ENCODE measurements at places on chromosomes 12 and 14.

DNA sequence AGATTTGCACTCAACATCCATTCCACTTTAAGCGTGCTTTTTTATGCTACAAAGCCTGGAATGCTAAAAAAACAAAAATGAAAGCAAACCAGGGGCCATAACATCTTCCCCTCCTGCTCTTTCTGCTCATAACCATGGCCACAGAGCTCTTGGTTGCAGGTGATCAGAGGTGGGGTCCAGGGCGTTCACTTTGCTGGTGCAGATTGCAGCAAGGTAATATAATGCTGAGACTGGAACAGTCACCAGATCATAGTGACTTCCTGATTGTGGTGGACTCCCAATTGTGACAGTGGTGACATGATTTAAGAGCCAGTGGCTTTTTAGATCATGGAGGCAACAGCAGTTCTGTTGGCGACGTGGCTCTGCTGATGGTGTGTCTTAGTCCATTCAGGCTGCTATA lies 115.0 kb upstream of the CPM start:
- DNase-seq: no peak

DNA sequence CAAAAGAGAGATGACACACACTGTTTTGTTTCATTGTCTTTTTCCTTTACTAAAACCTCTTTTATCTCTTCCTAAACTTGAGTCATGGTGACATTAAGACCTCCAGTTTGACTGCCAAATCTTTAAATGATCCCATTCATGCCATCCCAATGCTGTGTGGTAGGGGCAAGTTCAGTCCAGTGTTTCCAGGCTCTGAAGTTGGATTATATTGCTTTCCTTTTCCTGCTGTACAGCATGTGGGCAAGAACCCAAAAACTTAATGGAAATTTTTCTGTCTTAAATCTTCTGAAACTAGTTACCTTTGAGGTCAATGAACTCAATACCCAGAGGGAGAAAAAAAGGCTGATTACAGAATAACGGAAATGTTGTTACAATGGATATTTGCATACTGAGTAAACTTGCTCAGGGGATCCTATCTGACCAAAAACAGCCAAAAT lies 187.1 kb upstream of the FAR2 start:
- DNase-seq: peak; percentile 91

DNA sequence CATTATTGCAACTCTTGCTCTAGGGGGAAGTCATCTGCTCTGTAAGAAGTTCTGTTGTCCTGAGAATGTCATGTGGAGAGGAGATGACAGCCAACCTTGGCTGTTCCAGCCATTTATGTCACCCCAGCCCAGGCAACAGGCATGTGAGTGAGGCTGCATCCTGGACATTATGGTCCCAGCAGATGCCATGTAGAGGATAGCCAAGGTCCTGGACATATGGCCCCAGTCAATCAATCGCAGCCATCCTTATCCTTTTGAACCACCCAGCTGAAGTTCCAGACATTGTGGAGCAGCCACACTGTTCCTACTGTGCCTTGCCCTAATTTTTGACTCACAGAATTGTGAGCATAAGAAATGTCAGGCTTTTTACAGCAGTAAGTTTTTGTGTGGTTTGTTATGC lies 84.9 kb downstream of the AVPR1A start:
- no peak for DNase-seq

- DNase-seq: no peak
Observed at GRCh38 chr12:120735181-120735580, 9.6 kb downstream of the ACADS start.

DNA sequence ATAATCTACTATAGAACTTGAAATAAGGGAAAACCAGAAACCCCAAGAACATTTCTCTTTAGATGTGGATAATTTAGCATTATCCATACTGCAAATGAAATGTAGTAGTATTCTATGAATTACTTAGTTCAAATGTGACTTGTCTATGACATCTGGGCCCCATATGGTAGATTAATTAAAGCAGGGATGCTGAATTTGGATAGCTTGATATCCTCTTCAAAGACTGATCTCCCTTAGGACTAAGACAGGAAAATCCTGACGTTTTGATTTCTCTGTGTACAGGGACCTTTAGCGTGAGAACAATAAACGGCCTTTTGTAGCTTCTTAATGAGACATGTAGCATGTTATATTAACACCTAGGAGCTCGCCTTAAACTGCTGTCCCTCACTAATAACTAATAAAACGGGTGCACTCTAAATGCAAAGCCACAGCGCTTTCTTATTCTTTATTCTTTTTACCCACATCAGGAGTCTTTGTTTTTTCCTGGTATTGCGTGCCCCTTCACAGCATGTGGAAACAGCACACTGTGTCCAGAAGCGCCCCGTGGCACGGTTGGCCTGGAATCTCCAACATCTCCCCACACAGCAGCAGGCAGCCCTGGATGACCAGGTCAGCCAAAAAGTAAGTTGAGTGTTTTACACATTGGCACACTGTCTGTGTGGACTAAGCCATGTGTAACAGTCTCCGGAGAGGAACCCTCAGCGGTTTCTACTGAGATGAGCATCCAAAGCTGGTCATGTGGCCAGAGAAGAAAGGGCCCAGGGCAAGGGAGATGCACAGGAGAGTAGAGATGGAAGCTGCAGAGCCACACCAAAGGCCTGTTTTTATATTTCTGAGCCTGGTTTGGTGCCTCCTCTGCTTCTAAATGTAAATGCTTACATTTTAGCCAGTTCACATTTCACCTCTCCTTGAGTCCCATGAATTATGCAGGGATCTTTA lies 93.1 kb downstream of the SRGAP1 start:
- DNase-seq: no peak

GRCh38 chr14:22555384-22556011 lies 33.5 kb downstream of the DAD1 start:
- DNase-seq: no peak

- DNase-seq: no peak
Observed at GRCh38 chr14:66900719-66901118, 288.5 kb upstream of the GARIN2 start.

GRCh38 chr12:12282761-12283425 lies 16.0 kb upstream of the LRP6 start:
- DNase-seq: peak; percentile 74

GRCh38 chr14:23078692-23079116 lies 16.2 kb downstream of the ACIN1 start:
- DNase-seq: peak; percentile 84

DNA sequence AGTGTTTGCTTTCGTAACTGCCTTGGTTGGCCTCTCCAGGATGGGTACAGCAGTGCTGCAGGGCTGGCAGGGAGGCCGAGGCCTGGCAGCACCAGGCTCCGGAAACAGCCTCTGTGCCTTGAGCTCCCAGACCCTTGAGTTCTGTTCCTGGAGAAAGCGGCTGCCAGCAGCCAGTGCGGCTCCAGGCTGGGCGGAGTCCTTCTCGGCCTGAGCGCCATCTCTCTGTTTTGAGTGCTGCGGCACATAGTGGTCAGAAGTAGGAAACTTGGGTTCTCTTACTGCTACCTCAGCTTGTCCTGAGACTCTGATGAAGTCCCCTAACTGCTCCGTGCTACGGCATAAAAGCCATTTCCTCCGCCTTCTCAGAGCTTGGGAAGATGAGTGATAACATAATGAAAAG lies 65.9 kb downstream of the KCNA1 start:
- DNase-seq: no peak

DNA sequence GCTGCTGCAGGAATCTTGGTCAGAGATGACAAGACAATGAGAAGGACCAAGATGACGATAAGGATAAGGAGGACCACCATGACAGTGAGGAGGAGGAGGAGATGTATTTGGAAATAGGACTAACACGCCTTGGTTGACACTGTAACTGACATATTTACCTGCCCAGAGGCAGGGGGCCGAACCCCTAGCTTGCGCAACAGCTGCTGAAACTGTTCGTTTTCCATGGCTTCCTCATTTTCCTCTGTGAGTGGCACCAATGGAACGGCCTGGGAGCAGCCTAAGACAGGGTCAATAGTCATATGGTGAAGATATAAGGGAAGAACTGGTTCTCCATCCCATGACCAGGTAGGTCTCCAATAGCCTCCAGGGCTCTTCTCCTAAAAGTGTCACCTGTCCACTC lies 28.8 kb downstream of the TIMELESS start:
- DNase-seq: no peak

DNA sequence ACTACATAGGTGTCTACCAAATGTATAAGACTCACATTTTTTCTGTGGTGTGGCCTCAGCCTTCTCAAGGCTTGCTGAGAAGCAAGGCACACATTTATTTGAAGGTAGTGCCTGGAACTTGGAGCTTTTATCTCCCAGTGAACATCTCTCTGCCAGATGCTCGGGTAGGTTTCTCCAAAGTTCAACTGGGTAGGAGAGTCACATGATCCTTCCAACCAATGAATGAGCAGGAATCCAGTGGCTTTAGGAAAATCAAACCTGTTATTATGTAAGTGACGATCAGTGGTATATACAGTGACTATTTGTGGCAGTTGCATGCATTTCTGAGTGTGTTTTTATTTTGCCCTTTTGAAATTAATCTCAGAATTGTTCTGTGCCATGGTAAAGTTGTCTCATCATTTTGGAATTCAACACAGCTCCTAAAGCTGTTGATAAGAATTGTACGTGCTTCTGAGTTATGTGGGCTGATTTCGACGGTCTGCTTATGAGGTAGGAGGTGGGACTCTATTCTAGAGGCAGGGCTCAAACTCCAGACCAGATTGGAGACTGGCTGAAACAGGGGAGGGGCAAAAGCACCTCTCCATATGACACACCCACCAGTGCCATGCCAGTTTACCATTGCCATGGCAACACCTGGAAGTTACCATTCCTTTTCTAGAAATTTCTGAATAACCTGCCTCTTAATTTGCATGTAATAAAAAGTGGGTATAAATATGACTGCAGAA lies 57.6 kb downstream of the EID3 start:
- no peak for DNase-seq

- DNase-seq: no peak
Observed at GRCh38 chr12:62827042-62827441, 107.9 kb downstream of the PPM1H start.

DNA sequence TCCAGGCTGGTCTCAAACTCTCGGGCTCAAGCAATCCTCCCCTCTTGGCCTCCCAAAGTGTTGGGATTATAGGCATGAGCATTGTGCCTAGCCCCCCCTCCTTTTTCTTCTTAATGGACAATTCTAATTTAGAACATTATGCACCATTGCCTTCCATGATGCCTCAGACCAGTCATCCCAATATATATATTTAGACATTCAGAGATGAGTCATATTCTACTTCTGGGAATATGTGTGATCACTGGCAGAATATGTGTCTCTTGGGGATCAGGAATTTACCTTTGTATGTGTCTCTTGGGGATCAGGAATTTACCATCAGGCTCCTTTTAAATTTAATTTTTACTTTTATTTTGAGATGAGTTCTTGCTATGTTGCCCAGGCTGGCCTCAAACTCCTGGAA lies 7.5 kb upstream of the CCDC177 start:
- peak; percentile 32 for DNase-seq

GRCh38 chr14:81110186-81110585 lies 110.6 kb downstream of the GTF2A1 start:
- DNase-seq: no peak

DNA sequence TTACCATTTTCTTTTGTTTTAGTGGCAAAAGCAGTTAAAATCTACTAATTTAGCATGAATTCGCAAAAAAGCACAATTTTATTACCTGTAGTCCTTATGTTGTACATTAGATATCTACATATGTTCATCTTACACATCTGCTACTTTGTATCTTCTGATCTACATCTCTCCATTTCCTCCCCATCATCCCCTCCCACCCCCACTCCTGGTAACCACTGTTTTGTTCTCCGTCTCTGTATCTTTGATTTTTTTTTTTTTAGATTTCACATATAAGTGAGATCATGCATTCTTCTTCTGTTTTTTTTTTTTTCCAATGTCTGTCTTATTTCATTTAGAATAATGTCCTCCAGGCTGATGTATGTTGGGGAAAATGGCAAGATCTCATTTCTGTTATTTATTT lies 922.7 kb downstream of the VRK1 start:
- no peak for DNase-seq

DNA sequence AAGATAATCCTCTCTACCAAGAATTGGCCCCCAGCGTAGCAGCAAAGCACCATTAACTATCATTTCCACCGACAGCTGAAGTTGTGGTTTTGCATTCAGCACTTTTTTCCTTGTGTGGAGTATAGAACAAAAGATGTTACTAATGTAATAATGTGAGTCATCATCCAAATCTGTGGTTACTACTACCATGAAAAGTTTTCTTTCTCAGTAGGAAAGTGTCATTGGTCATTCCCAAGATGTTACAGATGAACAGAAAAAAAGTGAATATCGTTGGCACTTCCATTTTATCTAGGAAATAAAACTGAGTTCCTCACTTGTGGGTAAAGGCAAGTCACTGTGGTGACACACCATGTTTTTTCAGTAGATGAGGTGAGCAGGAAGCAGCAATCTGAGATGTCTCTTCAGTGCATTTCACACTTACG lies 30.3 kb upstream of the IFNG start:
- DNase-seq: peak; percentile 85

- no peak for DNase-seq
Observed at GRCh38 chr14:105260959-105261358, 12.6 kb downstream of the BTBD6 start.

DNA sequence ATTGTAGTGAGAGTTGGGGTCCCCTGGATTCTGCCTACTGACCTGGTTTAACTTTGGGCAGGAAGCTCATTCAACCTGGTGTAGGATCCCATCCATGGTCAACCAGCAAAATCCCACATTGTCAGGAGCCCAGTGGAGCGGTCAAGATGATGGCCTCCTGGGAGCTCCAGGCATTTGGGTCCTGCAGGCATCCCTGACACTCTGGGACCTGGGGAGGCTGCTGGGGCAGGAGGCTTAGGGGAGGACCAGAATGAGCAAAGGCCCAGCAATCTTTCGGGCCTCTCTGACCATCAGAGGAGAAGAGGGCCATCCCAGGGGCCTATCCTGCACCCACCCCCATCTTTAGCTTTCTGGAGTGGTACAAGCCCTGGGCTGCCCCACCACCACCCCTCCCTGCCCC lies 104.0 kb downstream of the PRMT8 start:
- no peak for DNase-seq

DNA sequence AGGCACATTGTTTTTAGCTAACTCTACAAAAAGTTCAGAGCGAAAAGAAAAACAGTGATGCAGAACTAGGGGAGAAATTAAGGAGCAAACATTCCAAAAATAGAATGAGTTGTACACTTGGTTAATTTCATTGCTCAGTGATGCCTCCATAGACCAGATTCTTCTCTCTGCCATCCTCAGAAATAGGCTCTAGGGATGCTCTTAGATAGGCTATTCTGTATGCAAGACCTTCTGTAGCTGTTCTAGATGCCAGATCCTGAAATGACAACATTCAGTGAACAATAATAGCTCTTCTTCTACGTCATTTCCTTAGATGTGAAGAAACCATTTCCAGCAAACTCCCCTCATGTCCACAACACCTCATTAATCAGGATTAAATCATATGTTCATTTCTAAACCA lies 466.3 kb downstream of the DIO2 start:
- DNase-seq: no peak

Data from COLO829 (cell line).